Effector memory CD8-positive, alpha-beta T cell (primary cell): ENCODE measurements at places on chromosomes 1 and 21.

GRCh38 chr1:219347921-219348391 is 174.3 kb downstream of the LYPLAL1 start:
- H3K4me1 ChIP-seq, result no peaks in the 10 kb centered on the region
- no peak overlapping the region for H3K4me3 ChIP-seq
- no peak overlapping the region for H3K27ac ChIP-seq
- H3K27me3 ChIP-seq, result no peaks in the 10 kb centered on the region
- DNase-seq, result no peak

- DNase-seq, result no peak
- peaks cover 14% of the 10 kb centered on the region for H3K4me1 ChIP-seq
- H3K27ac ChIP-seq, result no peak overlapping the region
- no peaks in the 10 kb centered on the region for H3K27me3 ChIP-seq
- H3K4me3 ChIP-seq, result no peak overlapping the region
- no peaks in the 10 kb centered on the region for H3K36me3 ChIP-seq
These were observed 47.8 kb downstream of the WNT9A start for GRCh38 chr1:227899820-227900449.

DNA sequence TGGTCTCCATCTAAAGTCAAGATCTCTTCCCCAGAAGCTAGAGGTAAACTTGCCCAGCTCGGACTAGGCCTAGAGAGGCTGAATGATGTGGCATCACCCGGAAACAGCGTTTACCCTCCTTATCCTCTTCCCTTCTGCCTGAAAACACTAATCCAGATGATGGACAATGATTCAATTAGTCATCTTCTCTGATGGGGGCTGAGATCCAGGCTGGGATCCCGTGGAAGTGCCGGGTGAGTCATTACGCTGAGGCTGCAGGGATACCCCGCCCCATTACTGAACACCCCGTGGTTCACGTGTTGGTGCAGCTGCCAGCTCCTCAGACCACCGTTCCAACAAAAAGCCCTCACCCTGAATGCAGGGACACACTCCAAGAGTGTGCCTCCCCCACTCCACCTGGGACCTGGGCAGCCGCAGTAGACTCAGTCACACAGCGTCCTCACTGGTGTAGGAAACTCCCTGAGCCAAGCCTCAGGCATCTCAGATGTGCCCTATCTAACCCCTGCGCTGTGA is 2.0 kb downstream of the S100A6 start:
- peak overlapping the region; percentile 92 for H3K4me3 ChIP-seq
- no peak for DNase-seq
- no peaks in the 10 kb centered on the region for H3K27me3 ChIP-seq
- peak overlapping the region; percentile 95 for H3K27ac ChIP-seq

- H3K27ac ChIP-seq, result no peak overlapping the region
- no peak overlapping the region for H3K4me3 ChIP-seq
- no peaks in the 10 kb centered on the region for H3K4me1 ChIP-seq
These were observed 134.8 kb downstream of the PBX1 start for GRCh38 chr1:164693564-164694359.

DNA sequence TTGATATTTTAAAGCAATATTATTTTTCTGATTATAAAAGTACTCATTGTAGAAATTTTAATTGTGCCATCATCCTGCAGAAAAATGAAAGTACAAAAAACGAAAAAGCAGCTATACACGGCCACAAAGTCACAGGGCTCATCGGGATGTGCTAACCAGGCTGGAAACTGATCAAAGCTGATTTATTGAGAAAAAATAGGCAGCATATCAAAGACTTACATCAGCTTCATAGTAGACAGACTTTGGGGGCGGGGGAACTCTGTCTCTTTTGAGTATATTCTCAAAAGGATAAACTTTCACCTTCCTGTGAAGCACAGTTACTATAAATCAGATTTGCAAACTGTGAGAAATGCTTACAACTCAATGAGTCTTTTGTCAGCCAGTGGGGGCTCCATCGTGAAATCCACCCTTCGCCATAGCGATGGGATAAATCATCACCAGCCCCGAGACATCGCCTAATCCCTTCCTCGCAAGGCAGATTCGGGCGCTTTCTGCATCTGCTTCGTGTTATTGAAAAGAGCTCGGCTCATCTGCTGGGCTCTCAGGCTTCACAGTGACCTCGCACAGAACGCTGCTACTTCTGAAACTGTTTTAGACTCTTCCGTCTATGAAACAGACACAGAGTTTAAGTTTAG is 69.2 kb upstream of the ERG start:
- H3K36me3 ChIP-seq, result no peaks in the 10 kb centered on the region
- no peak overlapping the region for H3K27ac ChIP-seq
- peaks cover 33% of the 10 kb centered on the region for H3K27me3 ChIP-seq

- peak overlapping the region; percentile 39 for H3K27ac ChIP-seq
- peak overlapping the region; percentile 80 for H3K4me3 ChIP-seq
- H3K36me3 ChIP-seq, result no peaks in the 10 kb centered on the region
- peaks cover 50% of the 10 kb centered on the region for H3K27me3 ChIP-seq
These were observed 643 bp downstream of the FNDC5 start for GRCh38 chr1:32869923-32870614.

DNA sequence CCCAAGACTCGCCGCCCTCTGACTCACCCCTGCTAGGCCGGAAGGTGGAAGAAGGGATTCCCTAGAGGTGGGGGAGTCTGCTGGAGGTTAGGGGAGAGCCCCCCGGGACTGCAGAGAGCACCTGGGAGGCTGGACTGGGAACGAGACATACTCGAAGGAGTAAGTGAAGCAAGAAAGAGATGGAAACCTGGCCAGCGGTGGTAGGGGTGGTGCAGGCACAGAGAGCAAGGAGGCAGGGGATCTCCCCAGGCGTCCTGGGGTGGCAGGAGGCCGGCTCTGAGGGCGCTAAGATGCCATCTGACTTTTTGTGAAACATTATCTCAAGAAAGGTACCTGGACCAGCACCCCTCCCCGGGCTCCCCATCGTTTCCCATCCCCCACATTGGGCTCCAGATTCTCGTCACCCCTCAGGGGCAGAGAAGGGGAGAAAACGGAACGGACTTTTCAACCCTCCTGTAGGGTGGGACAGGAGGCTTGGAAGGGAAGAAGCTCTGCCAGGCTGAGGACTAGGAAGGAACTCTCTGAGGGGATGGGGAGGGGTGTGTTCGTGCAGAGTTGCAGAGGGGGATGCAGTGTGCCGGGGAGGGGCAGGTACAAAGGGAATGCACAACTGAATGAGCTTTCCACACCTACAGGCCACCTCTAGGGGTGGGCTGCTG is 708 bp downstream of the CHRNB2 start:
- peak overlapping the region; percentile 59 for H3K4me3 ChIP-seq
- H3K4me1 ChIP-seq, result peaks cover 13% of the 10 kb centered on the region
- H3K27ac ChIP-seq, result no peak overlapping the region
- peaks cover 4% of the 10 kb centered on the region for H3K36me3 ChIP-seq

DNA sequence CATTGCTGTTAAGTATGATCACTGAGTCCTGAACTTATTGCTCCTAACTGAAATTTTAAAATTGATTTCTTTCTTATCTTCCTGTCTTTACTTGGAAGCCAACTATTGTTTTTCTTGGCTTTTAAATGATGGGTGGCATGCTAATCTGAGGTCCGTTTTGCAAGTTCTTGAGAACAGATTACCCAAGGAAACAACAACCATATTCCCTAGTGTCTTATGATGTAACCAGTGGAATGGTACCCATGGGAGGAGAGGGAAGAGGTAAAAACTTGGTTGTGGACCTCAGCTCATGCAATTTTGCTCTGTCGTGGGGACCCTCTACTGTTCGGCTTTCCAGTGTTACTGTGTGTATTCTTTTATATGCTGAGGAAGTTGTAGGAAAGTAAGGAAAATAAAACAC is 454.8 kb upstream of the ADAMTS5 start:
- no peaks in the 10 kb centered on the region for H3K4me1 ChIP-seq
- H3K27ac ChIP-seq, result no peak overlapping the region
- H3K36me3 ChIP-seq, result no peaks in the 10 kb centered on the region
- no peak for DNase-seq
- H3K27me3 ChIP-seq, result no peaks in the 10 kb centered on the region
- no peak overlapping the region for H3K4me3 ChIP-seq

DNA sequence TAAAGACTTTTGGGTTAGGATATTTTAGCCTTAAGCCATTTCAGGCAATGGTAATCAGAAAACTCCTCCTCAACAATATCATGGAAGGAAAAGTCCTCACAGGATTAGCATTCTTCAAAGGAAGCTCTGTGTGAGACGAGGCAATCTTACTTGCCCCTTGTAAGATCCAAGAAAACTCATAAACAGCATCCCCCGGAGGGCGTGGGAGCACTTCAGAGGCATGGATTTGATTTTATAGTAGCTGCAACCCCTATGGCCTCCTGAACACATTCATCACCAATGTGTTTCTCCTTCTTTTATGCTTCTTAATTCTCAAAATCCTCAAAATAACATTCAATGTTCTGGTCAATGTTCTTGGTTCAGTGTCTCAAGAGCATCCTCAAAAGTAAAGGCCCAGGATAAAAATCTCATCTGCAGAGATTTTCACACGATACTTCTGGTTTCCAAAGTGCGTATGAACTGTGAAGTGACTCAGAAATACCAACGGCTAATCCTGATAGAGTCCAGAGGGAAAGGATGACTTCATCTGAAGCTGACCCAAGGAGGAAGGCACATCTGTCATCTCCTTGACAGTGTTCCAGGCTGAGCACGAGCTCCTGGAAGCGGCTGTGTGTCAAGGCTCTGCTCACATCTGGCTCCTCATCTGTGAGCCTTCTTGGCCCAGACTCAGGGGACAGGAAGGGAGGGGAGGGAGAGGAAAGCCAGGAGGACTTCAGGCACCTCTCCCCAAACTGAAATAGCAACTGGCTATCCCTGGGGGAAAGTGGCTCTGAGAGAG is 49.3 kb upstream of the PSEN2 start:
- H3K27me3 ChIP-seq, result no peaks in the 10 kb centered on the region
- no peaks in the 10 kb centered on the region for H3K4me1 ChIP-seq
- H3K4me3 ChIP-seq, result no peak overlapping the region
- no peak overlapping the region for H3K27ac ChIP-seq
- DNase-seq, result no peak

DNA sequence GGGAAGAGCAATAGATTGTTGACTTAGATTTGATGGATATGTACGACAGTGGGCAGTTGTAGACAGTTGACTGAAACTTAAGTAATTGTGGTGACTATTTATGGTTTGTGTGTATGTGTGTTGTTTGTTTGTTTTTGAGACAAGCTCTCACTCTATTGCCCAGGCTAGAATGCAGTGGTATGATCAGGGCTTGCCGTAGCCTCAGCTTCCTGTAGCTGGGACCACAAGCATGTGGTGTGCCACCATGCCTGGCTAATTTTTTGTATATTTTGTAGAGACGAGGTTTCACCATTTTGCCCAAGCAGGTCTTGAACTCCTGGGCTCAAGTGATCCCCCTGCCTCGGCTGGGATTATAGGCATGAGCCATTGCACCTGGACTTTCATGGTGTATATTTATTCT is 9.8 kb downstream of the SDHC start:
- peak; percentile 17 for DNase-seq
- peak overlapping the region; percentile 86 for H3K27ac ChIP-seq
- peak overlapping the region; percentile 45 for H3K4me3 ChIP-seq
- H3K27me3 ChIP-seq, result no peaks in the 10 kb centered on the region
- peaks cover 42% of the 10 kb centered on the region for H3K36me3 ChIP-seq

DNA sequence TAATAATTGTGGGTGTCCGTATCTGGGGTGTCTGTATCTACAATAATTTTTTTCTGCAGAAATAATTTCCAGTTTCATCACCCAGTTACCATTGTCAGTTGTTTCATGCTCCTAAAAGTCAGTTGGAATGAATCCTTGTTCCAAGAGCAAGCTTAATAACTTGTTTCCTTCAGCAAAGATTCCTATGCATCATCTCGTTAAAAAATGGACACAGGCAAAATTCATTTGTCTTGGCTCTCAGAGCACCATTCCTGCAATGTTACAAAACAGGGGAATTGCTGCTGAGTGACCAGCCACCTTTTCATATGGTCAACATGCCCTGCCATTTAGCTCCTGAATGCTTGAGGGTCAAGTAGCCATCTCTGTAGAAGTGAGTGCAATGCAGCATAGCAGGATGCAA is 393.4 kb downstream of the KCNT2 start:
- no peak for DNase-seq
- no peaks in the 10 kb centered on the region for H3K27me3 ChIP-seq
- no peak overlapping the region for H3K4me3 ChIP-seq
- H3K36me3 ChIP-seq, result no peaks in the 10 kb centered on the region
- no peaks in the 10 kb centered on the region for H3K4me1 ChIP-seq

GRCh38 chr1:113929750-113930498 is 800 bp downstream of the HIPK1 start:
- DNase-seq, result peak; percentile 83
- H3K27ac ChIP-seq, result peak overlapping the region; percentile 99
- peaks cover 56% of the 10 kb centered on the region for H3K4me1 ChIP-seq
- no peaks in the 10 kb centered on the region for H3K27me3 ChIP-seq

DNA sequence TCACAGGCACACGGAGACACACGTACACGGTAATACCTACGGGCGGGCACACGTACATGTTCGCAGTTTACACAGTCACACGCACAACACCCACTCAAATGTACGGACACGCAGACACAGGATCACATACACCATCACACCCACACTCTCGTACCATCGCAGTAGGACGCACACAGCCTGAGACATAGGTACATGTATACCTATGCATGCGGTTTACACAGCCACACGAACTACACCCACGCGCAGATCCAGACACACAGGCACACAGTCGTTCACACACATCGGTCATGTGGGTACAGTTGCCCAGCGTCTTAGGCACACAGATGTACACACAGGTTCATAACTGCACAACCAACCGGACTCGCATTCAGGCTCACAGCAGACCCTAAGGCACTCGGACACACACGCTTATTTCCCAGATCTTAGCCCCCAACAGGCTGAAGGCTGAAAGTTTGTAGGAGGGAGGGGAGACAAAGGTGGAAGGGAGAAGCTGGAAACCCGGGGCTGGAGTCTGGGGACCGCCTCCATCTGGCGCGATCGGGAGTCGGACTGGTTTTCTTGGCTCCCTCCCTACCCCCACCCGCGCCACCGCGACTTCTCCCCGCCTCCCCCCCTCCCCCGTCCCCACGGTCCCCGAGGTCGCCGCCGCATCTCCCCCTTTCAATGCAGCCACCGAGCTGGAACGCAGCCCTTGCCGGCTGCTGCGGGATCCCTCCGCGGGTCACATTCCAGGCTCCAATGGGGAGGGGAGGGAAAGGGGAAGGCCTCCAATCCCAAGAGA is 51.9 kb upstream of the SYNC start:
- no peaks in the 10 kb centered on the region for H3K27me3 ChIP-seq
- peaks cover 5% of the 10 kb centered on the region for H3K36me3 ChIP-seq
- H3K4me1 ChIP-seq, result peaks cover 10% of the 10 kb centered on the region
- H3K4me3 ChIP-seq, result peak overlapping the region; percentile 82
- peak; percentile 34 for DNase-seq

- peaks cover 5% of the 10 kb centered on the region for H3K36me3 ChIP-seq
- no peak overlapping the region for H3K27ac ChIP-seq
- H3K4me1 ChIP-seq, result peaks cover 25% of the 10 kb centered on the region
These were observed 70.4 kb upstream of the TARDBP start for GRCh38 chr1:10941891-10942541.

GRCh38 chr21:37620401-37620800 is 253.8 kb downstream of the DYRK1A start:
- H3K4me1 ChIP-seq, result no peaks in the 10 kb centered on the region
- no peak for DNase-seq
- peaks cover 55% of the 10 kb centered on the region for H3K27me3 ChIP-seq
- H3K4me3 ChIP-seq, result no peak overlapping the region
- no peak overlapping the region for H3K27ac ChIP-seq

GRCh38 chr1:220462752-220463151 is 65.2 kb upstream of the MARK1 start:
- DNase-seq, result no peak
- no peak overlapping the region for H3K4me3 ChIP-seq
- no peaks in the 10 kb centered on the region for H3K4me1 ChIP-seq
- H3K27ac ChIP-seq, result no peak overlapping the region
- no peaks in the 10 kb centered on the region for H3K36me3 ChIP-seq
- H3K27me3 ChIP-seq, result no peaks in the 10 kb centered on the region

GRCh38 chr1:245431706-245432105 is 276.9 kb downstream of the KIF26B start:
- no peaks in the 10 kb centered on the region for H3K4me1 ChIP-seq
- peaks cover 3% of the 10 kb centered on the region for H3K36me3 ChIP-seq
- DNase-seq, result no peak
- no peak overlapping the region for H3K4me3 ChIP-seq
- peaks cover 18% of the 10 kb centered on the region for H3K27me3 ChIP-seq
